GM12864 (cell line): ENCODE measurements at places on chromosomes 3 and 15.
A peak's percentile ranks its signal among the peaks of the same experiment; 100 is the strongest.

- no peak for DNase-seq
Measured at GRCh38 chr15:58463815-58464650, 32.2 kb downstream of the LIPC start.

GRCh38 chr3:96354106-96354505 lies 460.3 kb upstream of the EPHA6 start:
- DNase-seq: no peak

- no peak for DNase-seq
Measured at GRCh38 chr15:60766391-60767128, 287.6 kb upstream of the ICE2 start.

- no peak for DNase-seq
Measured at GRCh38 chr3:196238612-196239560, 22.6 kb downstream of the SLC51A start.

GRCh38 chr3:150110097-150110496 lies 139.4 kb upstream of the PFN2 start:
- DNase-seq: no peak

DNA sequence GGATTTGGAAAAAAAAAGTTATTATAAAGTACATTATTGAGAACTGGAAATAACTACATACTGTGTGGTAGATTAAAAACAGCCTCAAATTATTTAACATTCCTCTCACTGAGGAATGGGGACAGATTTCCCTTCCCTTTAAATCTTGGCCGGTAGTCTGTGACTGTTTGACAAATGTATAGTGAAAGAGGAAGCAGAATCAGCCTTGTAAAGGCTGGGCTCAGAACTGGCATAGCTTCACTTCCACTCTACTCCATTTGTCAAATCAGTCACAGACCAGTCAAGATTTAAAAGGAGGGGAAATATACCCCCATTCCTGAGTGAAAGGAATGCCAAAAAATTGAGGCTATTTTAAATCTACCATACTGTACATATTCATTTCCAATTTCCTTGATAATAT lies 18.2 kb upstream of the B4GALT4 start:
- peak; percentile 41 for DNase-seq

- DNase-seq: no peak
Measured at GRCh38 chr3:8499181-8499611, 2.4 kb upstream of the LMCD1 start.

- DNase-seq: no peak
Measured at GRCh38 chr15:74854453-74855022, 11.6 kb upstream of the ULK3 start.

DNA sequence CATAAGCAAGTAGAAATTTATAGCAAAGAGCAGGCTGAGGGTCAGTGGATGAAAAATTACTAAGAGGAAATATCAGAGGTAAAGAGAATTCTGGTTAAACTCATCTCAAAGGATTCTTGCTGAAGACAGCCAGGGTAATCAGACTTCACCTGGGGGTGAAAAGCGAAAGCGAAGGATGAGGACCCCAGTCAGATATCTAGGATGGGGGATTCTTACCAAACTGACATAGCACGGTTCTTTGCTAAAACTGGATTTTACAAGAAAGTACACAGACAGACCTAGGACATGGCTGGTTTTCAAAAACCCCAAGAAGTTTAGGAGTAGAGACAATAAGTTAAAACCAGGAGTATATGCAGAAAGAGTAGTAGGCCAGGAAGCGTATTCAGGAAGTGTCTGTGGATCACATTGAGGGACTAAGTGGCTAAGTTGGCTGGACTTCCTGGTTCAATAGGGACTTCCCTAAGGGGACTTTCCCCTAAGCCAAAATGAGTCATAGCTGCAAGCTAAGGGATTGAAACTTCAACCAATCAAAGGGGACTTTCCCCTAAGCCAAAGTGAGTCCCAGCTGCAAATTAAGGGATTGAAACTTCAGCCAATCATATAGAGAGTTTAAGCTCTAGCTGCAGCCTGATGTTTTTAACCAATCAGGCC lies 2.4 kb upstream of the CFAP91 start:
- peak; percentile 76 for DNase-seq

- no peak for DNase-seq
Measured at GRCh38 chr3:159941038-159942000, 47.3 kb upstream of the IL12A start.

- DNase-seq: no peak
Measured at GRCh38 chr3:125611908-125612307, 16.6 kb upstream of the OSBPL11 start.

DNA sequence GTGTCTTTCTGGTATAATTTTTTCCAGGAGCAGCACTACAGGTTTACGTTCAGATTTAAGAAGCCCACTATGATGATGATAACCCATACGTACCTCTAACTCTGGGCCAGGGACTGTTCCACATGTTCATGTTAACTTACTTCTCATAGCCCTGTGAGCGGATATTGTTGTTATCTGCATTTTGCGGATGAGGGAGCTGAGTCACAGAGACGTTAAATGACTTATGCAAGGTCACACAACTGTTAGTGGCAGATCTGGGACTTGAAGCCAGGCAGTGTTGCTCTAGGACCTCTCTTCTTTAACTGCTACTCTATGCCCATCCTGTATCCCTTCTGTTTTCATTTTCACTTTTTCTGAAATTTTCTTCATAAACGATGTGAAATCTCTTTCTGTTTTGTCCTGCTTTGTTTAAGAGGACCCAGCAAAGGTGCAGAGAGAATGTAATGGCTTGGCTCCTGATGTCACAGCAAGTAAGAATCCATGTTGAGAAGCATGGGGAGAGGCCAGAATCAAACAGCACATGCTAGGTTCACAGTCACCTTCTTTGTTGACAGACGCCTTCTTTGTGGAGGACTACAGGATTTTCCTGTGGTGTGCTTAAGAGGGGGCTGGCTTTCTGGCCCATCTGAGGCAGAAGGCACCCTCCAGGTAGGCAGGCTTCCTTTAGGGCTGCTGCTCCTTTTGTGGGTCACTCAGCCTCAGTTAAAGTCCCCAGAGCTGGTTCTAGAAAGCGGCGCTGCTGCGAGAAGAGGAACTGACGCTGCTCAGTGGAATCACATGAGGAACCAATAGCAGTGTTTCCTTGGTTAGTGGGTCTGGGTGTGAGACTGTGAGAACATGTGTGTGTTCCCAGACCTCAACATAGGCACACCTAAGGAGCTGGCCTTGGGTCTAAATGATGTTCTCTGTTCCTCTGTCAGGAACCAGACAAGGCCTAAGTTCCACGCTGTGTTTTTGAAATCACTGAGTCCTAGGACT lies 121.6 kb downstream of the TMEM108 start:
- DNase-seq: no peak

DNA sequence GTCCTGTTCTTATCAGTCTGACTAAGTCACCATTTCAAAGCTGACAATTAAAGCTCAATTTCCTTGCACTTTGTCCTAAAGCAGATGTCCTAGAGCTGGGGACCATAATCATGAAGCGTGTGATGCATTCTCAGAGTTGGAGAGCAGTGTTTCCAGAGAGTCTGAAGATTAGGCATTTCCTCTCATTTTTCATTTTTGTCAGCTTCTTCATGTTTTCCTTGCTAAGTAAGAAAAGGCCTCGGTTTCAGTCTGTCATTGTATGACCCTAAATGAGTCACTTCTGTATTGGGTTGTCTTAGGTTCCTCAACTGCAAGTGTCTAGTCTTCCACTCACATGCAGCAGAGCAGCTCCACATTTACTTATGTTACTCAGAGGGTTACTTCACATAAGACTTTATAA lies 257.2 kb upstream of the TPRG1 start:
- no peak for DNase-seq

GRCh38 chr3:4660936-4661335 lies 167.8 kb downstream of the ITPR1 start:
- DNase-seq: no peak

- no peak for DNase-seq
Measured at GRCh38 chr3:65855370-65856100, 183.2 kb downstream of the MAGI1 start.

GRCh38 chr3:10315771-10316344 lies 5.1 kb downstream of the SEC13 start:
- no peak for DNase-seq

DNA sequence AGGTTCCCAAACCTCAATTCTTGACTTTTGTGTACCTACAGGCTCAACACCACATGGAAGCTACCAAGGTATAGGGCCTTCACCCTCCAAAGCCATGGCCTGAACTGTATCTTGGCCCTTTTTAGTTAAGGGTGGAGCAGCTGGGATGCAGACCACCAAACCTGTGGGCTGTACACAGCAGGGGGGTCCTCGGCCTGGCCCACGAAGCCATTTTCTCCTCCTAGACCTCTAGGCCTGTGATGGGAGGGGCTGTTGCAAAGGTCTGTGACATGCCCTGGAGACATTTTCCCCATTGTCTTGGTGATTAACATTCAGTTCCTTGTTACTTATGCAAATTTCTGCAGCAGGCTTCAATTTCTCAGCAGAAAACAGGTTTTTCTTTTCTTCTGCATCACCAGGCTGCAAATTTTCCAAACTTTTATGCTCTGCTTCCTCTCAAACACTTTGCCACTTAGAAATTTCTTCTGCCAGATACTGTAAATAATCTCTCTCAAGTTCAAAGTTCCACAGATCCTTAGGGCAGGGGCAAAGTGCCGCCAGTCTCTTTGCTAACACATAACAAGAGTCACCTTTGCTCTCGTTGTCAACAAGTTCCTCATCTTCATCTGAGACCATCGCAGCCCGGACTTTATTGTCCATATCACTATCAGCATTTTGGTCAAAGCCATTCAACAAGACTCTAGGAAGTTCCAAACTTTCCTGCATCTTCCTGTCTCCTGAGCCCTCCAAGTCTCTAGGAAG lies 90.9 kb upstream of the PLXND1 start:
- DNase-seq: no peak

DNA sequence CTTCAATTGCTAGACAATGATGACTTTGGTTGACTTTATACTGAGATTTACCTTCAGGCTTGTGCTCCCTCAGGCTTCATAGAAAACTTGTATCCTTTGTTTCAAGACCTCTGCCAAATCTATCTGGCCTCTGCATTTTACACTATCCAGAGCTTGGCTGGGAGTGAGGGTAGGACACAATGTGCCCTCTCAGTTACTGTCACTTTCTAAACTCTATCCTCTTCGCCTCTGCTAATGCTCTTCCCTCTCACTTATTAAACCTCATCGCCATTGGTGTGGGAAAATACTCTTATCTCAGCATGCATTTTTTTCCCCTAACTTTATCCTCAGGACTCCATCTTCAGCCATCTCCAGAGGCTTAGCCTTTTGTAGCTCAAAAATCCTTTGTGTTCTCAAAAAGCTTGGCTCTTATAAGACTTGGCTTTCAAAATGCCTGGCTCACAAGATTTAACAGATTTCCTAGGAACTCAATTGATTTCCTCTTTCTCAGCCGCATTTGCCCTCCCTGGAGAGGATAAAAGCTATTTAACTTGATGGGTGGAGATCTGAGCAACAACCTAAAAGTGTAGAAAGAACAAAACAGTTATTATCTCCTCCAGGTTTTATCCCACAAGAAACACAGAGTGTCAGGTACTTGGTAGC lies 28.3 kb downstream of the SUCNR1 start:
- no peak for DNase-seq

DNA sequence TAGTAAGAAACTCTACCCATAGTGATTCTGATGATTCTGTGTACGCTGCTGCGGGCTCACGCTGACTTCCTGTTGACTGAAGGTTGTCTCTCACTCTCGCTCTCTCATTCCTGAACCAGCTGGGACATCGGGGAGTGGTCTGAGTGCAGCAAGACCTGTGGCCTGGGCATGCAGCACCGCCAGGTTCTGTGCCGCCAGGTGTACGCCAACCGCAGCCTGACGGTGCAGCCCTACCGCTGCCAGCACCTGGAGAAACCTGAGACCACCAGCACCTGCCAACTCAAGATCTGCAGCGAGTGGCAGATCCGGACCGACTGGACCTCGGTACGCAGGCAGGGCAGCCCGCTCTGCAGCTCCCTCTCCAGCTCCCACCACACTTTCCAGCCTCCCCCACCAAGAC lies 63.6 kb upstream of the NR2E3 start:
- no peak for DNase-seq

- DNase-seq: no peak
Measured at GRCh38 chr3:102360183-102360860, 74.5 kb upstream of the ZPLD1 start.

GRCh38 chr3:112805126-112805525 lies 41.5 kb downstream of the CD200R1L start:
- DNase-seq: no peak

DNA sequence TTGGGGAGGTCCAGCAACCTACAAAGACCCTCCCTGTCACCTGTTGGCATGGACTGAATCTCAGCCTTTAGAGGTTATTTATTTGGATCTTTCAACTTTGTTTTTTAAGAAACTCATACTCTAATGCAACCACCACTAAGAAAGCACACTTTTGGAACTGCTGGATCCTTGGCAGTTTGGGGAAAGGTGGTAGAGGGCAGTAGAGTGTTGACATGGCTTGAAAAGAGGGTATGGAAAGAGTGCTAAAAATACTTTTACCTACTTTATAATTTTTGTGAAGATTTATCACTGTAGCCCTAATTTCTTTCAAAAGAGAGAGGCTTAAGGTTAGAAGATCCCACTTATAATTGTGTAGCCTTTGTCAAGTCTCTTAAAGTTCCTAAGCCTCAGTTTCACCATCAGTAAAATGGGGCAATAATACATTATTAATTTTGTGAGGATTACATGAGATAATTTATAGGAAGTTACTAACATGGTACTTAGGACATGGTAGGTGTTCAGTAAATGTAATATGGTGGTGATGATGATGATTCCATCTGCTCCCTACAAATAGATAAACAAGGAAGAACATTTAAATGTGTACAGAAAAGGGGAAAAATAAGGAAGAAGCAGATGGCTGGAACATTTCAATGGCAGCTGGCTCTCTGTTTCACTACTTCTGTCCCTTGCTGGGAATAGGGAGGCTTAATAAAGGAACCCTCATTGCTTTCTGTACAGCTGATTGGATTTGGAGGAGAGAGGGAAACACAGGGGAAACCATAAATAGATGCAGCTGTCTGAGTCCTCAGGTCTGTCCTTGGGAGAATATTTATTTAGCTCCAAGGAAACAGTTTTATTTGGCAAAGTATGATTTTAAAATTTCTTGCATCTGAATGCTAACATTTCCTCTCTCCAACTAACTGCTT lies 208.4 kb upstream of the ADAMTS9 start:
- no peak for DNase-seq

DNA sequence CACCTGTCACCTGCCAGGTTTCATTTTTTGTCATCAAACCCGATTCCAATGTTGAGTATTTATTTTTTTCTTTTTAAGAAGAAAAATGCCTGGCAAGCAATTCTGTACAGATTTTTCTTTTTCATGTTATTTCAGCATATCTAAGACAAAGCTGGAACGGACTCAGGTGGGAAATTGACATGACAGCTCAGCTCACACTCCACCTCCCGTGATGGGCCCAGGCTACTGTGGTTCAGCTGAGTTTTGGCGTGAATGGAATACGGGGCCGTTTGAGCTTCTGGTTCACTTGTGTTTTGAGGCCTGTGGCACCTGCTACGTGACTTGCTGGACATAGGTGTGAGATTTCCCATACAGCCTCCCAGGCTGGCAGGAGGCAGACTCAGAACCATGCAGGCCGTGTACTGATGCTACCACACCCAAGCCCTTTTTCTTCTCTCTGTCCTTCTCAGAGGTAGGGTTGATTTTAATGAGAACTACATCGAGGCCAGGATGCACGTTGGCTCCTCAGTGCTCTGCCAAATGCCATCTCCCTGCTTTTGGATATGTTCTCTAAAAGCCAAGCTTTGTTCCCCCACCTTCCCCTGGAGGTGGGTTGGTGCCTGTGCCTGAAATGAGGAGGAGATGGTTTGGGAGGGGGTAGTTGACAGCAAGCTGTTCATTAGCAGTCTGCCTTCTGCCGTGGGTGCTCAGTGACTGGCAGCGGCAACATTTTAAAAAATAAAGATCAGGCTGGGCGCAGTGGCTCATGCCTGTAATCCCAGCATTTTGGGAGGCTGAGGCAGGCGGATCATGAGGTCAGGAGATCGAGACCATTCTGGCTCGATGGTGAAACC lies 48.7 kb downstream of the TRAK1 start:
- DNase-seq: no peak
